ENCODE measurements at places on chromosomes 11 and 22. TPM values are rescaled to one million over a fixed set of nuclear protein-coding genes. Genes with fewer than 3 reads are reported as not detected.

DNA sequence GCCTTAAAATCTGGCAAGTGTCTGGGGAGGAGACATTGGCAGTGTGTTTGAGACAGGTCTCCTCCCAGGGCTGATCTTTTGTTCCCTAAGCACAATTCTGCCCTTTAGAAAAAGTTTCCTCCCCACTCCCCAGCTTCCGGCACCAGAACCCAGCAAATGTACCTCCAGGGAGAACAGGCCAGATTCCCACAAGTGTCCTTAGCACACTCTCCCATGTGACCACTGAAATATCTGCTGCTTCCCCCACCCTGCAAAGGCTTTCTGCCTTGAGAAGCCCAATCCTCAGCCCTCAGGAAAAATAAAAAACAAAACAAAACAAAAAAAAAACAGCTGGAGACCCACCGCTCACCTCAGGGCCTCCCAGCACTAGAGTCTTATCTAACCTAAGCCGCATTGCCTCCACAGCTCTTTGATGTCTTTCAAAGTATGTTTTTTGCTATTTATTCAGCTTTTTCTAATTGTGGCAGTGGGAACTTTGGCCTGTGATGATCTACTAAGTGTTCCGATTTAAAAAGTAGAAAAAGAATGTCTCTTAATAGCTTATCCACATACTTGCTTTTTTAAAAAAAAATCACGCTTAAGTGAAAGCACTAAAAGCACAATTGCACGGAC is 29.0 kb upstream of the FBLN1 start:
- no peak for DNase-seq

- no peak for DNase-seq
Observed at GRCh38 chr11:64842851-64843685, 1.4 kb downstream of the CDC42BPG start.

DNA sequence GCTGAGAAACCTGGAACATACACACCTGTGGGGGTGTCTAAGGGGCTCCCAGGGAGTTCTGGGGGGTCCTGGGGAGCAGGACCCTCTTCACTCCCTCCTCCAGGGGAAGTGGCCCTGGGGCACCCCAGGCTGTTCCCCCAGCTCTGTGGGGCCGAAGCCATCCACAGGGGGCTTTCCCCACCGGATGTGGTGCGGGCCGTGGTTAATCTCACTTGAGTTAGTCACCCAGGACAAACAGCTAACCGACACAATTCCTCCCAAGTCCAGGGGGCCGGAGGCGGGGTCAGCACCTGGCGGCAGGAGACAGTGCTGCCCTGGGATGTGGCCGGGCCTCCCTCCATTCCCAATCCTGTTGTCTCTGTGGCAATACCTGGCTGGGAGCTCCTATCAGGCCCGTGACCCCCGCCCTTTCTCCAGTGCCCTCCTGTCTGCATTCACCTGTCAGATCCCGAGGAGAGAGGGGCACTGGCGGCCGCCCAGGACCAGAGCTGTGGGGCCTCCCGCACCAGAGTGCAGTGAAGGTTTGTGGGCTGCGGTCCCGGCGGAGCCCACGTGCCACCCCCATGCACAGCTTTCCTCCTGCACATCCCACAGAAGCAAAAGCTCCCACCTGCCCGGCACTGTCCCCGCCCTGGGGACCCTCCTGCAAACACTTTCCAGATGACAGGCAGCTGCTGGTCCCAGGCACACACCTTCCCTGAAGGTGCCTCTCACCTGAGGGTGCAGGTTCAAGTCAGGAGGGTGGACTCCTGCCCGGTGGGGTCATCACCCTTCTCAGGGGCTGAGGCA is 5.2 kb upstream of the MUC5AC start:
- peak; percentile 64 for DNase-seq

- no peak for DNase-seq
Observed at GRCh38 chr11:94741022-94741679, 27.0 kb upstream of the AMOTL1 start.

- DNase-seq = no peak
Observed at GRCh38 chr11:58391879-58392278, 14.8 kb downstream of the OR5B3 start.

DNA sequence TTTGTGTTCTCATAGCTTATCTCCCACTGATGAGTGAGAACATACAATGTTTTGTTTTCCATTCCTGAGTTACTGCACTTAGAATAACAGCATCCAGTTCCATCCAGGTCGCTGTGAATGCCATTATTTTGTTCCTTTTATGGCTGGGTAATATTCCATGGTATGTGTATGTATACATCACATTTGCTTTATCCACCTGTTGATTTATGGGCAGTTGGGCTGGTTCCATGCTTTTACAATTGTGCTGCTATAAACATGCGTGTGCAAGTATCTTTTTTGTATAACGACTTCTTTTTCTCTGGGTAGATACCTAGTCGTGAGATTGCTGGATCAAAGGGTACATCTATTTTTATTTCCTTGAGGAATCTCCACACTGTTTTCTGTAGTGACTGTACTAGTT is 74.8 kb downstream of the ZNF280B start:
- no peak for DNase-seq

SOX6 gene
- total RNA-seq = 4.5 TPM

HBB gene
- total RNA-seq = 346 TPM

All from mesenteric fat pad (tissue), 1 donor.